ENCODE measurements at places on chromosomes 1 and 21. TPM values are rescaled to one million over a fixed set of nuclear protein-coding genes. Genes with fewer than 3 reads are reported as not detected.

The NUDT4B gene
- 1.2 TPM for total RNA-seq

The S100A7A gene
- total RNA-seq: not detected

The LACTBL1 gene
- total RNA-seq: not detected

The TSTD1 gene
- 0.44 TPM for total RNA-seq

The CLCA4 gene
- not detected for total RNA-seq

The IL20 gene
- not detected for total RNA-seq

The PDC gene
- total RNA-seq: not detected

The SLC5A3 gene
- 2.6 TPM for total RNA-seq

The PDPN gene
- not detected for total RNA-seq

The LIPI gene
- not detected for total RNA-seq

The TLR5 gene
- total RNA-seq: 0.18 TPM

The OR1C1 gene
- not detected for total RNA-seq

The S100A2 gene
- total RNA-seq: 37.7 TPM

The ZC3H12A gene
- 46.9 TPM for total RNA-seq

The F11R gene
- total RNA-seq: 81.0 TPM

The CD1B gene
- not detected for total RNA-seq

The ECM1 gene
- 1.6 TPM for total RNA-seq

The GJB3 gene
- total RNA-seq: 14.5 TPM

The SELE gene
- not detected for total RNA-seq

The LCK gene
- not detected for total RNA-seq

The A3GALT2 gene
- not detected for total RNA-seq

The FAM3B gene
- not detected for total RNA-seq

The GLMP gene
- total RNA-seq: 43.3 TPM

The MARK1 gene
- total RNA-seq: 0.32 TPM

The VWA1 gene
- 15.1 TPM for total RNA-seq

The BEND5 gene
- not detected for total RNA-seq

The ELAPOR1 gene
- total RNA-seq: 0.46 TPM

The KCNN3 gene
- total RNA-seq: 0.03 TPM

All from A549 treated with Hydrocortisone at 1 μM for 4 hours (cell line).